ENCODE measurements at places on chromosomes 6 and 20.

DNA sequence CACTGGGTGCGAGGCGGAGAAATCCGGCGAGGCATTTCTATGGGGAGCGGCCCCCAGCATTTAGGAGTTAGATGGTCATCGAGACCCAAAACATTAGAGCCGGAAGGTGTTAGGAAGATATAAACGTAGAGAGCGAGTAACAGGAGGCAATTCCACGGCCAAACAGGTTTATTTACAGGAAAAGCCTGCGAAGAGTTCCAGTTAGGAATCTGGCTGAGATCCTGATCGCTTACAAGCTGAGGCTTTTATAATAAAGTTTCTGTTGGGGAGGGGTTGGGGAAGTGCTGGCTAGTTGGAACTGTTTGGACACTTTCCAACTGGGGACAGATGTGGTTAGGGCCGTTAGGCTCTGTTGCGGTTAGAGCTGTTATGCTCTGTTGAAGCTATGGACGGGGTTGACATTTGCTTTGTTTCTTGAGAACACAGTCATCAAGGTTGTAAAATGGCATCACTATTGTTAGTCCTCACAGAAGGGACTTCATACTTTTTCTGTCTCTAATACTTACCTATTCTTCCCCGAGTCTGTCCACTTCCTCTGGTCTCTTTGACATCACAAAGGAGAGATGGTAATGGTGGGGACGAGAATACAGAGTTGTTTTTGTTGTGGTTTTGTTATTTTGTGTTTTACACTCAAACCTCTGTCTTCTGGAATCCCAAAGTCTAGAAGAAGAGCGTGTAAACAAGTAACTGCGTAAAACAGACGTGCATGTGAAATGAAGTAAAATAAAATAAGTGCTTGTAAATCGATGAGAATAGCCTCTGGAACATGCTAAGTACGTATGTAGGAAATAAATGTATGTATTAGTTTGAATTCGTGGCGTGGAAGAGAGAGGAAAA, 554 bp upstream of the ZSCAN31 start:
- DNase-seq, result no peak

GRCh38 chr6:42970871-42971612, 7.9 kb downstream of the PEX6 start:
- no peak for DNase-seq

DNA sequence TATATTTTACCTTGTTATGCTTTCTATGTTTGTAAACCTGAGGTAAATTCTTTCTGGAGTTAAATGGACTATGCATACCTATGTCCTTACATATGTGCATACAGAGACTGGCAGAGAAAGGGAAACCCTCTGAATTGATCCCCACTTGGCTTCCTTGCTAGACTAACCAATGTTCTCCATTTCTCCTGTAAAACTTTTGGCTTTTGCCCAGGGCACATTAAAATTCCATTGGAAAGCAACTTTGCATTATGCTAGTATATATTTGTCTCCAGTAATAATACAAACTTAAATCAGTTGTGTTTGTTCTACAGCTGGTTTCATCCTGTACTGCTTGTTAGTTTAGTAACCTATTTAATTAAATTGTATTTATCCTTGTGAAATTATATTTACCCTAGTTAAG, 646.0 kb upstream of the MARCKS start:
- no peak for DNase-seq

- DNase-seq, result no peak
These were observed 62.7 kb upstream of the HDAC2 start for GRCh38 chr6:114033606-114034005.

DNA sequence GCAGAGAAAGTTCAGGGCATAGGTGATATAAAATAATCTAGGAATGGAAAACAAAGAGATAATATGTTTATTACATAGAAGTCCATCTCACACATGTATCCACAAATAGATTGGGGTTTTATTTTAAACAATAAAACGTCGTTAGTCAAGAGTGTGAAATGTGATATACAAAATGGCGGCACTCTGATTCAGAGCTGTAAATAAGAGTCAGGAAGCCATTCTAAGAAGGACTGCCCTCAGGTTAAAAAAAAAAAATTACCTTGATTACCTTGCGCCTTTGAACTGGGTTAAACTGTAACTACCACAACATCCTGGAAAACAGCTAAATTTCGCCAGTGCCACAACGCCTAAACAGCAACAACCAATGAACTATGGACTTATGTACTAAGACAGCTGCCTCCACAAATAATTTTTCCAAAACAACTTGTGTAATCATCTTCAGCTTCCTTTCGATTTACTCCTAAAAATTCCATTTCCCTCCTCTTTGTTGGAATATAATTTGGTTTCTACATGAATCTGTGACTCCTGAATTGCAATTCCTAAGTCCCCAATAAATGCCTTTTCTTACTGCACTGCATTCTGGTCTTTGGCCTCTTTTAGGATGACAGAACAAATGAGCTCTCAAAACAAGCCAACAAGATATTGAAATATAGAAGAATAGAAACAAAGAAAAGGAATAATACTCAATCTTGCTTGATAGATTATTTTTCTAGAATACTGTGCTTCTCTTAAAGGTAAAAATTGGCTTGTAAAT, 1019.5 kb upstream of the MAP3K7 start:
- DNase-seq, result no peak

DNA sequence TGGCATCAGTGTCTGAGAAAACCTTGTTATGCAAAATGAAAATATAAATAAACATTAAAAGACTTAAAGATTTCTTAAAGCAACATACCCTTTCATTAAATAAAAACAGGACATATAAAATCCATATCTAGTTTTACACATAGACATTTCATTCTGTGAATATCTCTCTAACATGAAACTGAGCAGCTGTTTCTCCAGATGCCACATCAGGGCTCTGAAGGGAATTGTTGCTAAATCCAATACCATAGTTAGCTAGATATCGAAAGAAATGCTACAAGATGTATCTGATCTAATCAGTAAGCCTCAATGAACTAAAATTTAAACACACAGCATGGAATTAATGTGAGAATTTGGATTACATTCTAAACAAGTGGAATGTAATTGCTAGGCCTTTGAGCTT, 74.5 kb downstream of the SAMD5 start:
- DNase-seq, result no peak

Data from non-pigmented ciliary epithelial cell (primary cell).